D341Med (cell line): ENCODE measurements at places on chromosomes 6 and 20.

DNA sequence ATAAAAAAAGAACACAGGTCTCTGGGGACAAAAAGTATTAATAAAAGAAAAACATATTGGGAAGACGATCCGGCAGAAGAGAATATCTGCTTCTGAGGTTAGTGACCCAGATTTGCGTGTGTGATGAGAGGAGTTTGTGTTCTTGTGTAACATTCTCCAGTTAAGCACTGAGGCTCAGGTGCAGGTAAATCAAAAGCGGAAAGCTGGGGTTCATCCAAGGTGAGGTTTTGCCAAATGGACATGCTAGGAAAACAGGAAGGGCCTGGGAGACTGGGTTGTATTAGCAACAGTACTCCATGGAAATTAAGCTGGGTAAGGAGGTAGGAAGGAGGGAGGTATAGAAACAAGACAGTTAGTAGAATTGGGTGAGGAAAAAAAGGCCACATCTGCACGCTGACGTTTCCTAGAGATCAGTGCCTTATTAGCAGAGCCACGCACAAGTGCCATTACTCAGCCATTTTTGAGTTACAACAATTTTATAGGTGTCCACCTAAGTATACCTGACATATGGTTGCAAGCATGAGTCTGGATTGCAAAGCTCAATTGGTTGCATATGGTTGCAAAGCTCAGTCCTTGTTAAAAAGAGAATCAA lies 139.6 kb downstream of the ZMYND8 start:
- no peak for DNase-seq

DNA sequence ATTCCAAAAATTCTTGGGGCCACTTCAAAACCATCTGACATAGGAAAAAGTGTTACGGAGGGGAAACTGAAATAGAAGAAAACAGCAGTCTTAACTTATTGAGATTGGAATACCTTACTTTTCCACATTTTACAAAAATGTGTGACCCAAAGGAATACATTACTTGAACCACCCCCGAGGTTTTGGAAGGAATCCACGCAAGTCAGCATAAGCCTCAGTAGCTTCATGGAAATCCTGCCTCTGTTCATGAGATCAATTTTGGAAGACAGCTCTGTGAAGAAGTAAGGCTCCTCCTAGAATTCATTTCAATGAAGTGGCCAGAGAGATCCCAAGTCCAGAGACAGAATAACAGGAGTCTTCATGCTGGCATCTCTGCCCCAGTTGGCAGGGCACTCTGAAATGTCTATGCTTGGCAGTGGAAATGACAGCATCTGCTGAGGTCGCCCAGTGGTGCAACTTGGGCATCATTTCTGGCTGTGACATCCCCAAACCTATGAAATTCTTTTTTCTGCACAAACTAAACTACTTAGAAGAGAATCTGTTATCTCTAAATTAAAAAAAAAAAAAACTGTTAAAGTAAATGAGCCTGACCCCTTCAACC lies 132.5 kb downstream of the EPM2A start:
- no peak for DNase-seq

DNA sequence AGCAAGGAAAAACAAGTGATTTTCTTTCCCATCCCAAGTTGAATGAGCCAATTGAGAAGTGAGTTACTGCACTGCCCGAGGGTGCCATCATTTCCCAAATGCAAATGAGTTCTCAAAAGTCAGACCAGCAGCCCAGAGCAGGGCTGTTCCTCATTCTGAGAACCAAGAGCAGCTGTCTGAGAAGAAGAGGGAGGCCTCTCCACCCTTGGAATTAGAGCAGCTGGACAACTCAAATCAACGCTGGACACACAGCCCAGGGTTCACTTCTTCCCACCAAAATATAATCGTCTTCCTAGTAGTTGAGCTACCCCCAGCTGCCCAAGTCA lies 4.6 kb upstream of the PREX1 start:
- DNase-seq, result no peak

- no peak for DNase-seq
Observed at GRCh38 chr6:31948753-31949413, 3.0 kb downstream of the CFB start.

DNA sequence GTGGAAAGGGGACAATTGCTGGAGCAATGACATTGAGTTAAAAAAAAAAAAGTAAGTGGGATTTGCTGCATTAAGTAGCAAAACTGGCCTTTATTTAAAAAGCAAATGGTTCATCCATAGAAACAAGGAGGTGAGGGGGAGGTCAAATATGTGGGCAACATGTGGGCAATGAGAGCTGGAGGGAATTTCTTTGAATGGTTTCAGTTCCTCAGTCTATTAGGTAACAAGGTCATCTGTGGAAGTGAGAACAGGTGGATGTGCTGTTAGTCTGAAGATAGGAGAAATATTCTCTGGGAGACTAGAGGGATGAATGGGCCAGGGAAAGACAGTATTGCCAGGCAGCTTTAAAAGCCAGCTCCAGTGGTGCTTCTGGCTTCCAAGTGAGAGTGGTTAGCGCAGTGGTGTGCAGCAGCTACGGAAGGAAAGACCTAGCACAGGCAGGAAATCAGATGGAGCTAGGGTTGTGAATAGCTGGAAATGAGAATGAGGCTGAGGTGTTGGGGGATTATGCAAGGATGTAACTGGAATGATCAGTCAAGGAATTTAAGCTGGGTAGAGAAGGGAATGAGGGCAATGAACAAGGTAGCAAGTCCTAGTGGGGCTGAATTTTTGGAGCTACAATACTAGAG lies 727.6 kb downstream of the PTPRT start:
- DNase-seq, result no peak

- no peak for DNase-seq
Observed at GRCh38 chr20:32670773-32671455, 2.8 kb downstream of the C20orf203 start.

GRCh38 chr6:149717588-149718458 lies at the start of gene LATS1:
Gene LATS1, minus strand, starts transcription at chr6:149718101. Its CDS starts 15,975 bp downstream, at chr6:149702126.
- DNase-seq, result peak; percentile 94

- DNase-seq, result no peak
Observed at GRCh38 chr6:81790034-81790433, 37.6 kb upstream of the TENT5A start.

DNA sequence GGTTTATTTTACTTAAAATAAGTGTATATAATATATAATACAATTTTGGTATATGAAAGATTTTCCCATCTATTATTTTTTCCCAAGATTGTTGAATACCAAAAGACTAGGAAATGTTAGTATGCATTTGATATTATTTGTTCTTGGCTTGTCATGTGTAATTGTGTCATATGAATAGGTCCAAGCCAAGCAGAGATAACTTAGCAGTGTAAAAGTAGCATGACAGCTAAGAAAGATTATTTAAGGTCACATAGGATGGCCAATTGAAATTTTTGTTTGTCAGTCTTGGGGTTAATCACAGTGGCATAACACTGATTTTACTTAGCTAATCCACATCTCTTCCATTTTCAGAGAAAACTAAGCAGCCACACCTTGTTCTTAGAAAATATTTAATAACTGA lies 38.8 kb upstream of the RSPO3 start:
- DNase-seq, result no peak

GRCh38 chr6:14058029-14058695 lies 59.4 kb upstream of the CD83 start:
- DNase-seq, result no peak
